Activated CD4-positive, alpha-beta T cell treated with anti-CD3 and anti-CD28 coated beads for 1 hour (primary cell): ENCODE measurements at places on chromosomes 5 and 9.

- no peak for DNase-seq
Observed at GRCh38 chr5:158468444-158468843, 609.5 kb upstream of the CLINT1 start.

GRCh38 chr5:44382894-44383293 is 6.3 kb downstream of the FGF10 start:
- no peak for DNase-seq

DNA sequence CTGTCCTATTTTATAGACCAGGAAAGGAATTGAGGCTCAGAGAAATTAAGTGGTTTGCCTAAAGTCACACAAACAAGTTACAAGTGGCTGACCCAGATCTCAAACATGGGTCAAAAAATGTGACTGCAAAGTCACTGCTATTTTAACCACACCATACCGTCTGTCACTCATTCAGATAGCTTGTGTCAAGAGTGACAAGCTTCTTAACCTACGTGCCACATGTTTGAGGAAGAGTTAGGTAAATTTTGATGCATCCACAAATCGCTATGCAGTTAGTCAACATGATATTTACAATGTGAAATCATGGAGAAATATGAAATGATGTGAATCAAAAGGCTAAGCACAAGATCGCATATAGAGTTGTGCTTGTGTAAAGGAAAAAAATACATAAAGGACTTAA is 22.7 kb upstream of the GNE start:
- no peak for DNase-seq

DNA sequence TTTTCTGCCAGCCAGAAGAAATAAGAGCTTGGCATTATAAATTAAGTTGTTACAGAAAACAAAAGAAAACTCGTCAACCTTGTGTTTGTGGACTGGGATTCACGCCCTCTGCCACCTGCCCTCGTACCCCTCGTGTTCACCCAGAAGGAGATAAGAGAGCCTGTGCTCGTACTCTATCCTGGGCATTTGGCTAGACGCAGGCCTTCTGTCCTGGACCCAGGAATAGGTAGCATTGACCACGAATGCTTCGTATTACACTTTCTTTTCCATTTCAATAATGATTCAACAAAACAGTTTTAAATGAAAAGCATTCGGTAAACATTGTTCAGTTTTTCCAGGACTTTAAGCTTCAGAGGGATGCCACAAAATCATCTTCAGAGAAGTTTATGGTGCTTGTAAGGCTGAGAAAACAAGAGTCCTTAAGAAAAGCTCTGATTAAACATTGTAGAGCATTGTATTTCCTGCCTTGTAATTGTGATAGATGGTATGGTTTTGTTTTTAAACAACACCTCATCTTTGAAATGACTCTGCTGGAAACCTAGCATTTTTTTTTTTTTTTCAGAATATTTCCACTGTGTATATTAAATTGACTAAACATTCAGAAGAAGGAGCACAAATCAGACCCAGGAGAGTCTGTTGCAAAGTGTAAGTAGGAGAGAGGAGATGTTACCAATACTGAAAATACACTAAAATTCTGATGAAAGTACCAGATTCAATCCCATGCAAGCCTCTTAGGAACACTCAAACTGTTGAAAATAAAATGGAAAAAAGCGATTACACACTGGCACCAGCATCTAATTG is 27.6 kb downstream of the MTX3 start:
- DNase-seq = no peak

- no peak for DNase-seq
Observed at GRCh38 chr5:112784726-112785125, 47.0 kb downstream of the APC start.

DNA sequence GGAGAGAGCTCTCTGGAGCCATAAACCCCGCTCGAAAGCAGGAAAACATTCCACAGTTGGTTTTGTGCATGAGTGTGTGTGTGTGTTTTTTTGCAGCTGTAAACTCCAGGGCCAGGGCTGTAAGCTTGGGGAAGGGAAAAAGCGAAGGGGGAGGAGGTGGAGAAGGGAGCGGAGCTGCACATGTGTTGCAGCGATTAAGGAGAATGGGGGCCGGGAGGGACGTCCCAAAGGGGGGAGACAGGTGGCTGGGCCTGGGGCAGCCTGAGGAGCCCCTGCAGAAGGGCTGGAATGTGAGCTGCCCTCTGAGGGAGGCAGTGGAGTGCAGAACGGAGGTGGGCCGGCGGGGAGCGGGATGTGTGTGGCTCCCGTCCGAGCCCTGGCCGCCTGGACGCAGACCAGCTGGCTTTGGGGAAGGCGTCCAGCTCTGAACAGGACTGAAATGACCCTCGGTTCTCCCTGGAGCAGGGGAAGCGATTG is 2.7 kb upstream of the MYMK start:
- DNase-seq = no peak

GRCh38 chr9:114958844-114959235 is 28.4 kb upstream of the TNFSF8 start:
- DNase-seq = no peak

GRCh38 chr5:160272889-160273288 is 39.5 kb downstream of the CCNJL start:
- DNase-seq = no peak

DNA sequence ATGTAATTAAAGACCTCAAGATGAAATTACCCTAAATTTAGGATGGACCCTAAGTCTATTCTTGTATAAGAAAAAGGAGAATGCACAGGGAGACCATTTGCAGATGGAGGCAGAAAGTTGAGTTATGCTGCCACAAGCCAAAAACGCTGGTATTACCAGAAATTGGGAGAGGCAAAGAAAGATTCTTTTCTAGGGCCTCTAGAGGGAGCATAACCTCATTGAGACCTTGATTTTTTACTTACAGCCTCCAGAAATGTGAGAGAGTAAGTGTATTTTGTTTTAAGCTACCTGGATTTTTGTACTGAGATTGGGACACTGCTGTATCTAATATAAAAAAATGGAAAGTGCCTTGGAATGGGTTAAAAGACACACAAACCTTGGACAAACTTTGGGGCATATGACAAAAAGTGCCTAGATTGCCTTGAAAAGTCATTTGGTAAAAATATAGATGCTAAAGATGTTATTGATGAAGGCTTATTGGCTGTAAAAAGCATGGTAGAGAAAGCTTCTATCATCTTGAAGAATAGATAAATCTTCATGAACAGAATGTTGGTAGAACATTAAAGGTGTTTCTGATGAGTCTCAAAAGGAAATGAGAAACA is 174.7 kb upstream of the PRDM9 start:
- DNase-seq = no peak

- DNase-seq = no peak
Observed at GRCh38 chr5:73301208-73301901, 128.4 kb downstream of the TMEM174 start.

DNA sequence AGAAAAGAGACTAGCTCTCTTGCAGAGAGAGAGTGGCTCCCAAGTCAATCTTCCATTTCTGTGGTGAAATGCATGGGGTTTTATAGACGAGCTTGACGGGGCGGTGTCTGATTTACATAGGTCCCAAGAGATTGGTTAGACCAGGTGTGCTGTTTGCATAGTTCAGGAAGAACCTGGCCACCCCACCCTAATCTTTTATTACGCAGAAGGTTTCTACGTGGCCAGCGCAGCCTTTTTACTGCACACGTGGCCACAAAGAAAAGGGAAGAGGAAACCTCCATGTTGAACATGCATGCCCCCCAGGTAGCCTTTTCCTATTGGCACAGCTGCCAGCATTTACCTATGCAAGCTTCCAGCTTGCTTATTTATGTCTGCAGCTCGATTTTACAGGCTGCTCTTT is 92.1 kb downstream of the CAVIN4 start:
- DNase-seq = no peak

DNA sequence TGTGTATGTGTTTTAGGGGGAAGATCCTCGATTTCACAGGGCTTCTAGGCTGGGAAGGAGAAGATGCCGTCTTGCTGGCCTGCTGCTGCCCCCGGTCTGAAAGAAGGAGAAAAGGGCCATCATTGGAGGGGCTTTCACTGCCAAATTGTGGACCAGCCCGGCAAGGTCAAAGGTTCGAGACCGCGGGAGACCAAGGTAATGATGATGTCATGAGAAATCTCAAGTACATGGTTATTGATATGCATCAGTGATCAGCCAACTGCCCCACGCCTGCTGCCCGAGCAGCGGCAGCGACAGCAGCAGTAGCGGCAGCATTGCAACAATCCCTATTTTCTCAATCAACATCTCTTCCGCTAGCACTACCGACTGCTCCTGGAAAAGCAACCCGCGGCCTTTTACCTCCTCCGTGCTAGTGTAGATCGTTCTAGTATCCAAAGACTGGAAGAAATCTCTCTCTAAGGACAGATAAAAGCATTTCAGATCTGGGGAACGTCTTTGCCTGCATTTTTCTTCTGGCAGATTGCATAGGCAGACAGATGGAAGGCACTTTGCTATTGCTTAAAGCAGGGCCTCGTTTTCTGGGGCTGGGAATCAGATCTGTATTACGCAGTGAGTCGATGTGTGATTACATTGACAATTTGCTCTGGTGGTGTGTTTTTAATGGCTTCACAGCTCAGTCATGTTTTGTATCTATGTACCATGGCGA is 215.3 kb downstream of the MEF2C start:
- DNase-seq = no peak

GRCh38 chr9:120889606-120890271 is 12.8 kb upstream of the PHF19 start:
- no peak for DNase-seq

GRCh38 chr5:66742083-66742895 is 146.1 kb downstream of the MAST4 start:
- no peak for DNase-seq

GRCh38 chr9:35618325-35618727 is at the start of gene CD72:
CD72 (minus strand) TSS chr9:35618413; CDS start chr9:35618303, 110 bp downstream.
- DNase-seq = no peak
